ENCODE measurements at places on chromosomes 2 and 18. TPM values are rescaled to one million over a fixed set of nuclear protein-coding genes. Genes with fewer than 3 reads are reported as not detected.

DNA sequence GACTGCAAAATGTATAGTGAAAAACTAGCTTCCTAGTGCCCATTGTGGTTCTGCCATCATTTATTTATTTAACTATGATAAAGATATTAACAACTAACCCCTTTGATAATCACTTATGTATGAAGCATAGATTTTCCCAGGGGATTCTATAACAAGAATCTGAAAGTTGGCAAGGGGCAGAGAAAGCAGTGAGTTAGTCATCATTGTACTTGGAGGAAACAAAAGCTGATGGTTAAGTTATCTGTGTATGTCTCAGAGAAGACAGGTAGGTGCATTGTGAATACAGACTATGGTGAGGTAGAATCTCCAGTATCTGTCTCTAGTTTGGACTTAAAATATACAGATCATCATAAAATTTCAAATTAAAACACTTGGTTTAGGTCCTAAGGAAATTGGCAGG lies 2159.1 kb upstream of the CELF4 start:
- peak; percentile 18 for DNase-seq

GRCh38 chr18:21571772-21572171 lies 28.7 kb downstream of the ESCO1 start:
- no peak for DNase-seq

DNA sequence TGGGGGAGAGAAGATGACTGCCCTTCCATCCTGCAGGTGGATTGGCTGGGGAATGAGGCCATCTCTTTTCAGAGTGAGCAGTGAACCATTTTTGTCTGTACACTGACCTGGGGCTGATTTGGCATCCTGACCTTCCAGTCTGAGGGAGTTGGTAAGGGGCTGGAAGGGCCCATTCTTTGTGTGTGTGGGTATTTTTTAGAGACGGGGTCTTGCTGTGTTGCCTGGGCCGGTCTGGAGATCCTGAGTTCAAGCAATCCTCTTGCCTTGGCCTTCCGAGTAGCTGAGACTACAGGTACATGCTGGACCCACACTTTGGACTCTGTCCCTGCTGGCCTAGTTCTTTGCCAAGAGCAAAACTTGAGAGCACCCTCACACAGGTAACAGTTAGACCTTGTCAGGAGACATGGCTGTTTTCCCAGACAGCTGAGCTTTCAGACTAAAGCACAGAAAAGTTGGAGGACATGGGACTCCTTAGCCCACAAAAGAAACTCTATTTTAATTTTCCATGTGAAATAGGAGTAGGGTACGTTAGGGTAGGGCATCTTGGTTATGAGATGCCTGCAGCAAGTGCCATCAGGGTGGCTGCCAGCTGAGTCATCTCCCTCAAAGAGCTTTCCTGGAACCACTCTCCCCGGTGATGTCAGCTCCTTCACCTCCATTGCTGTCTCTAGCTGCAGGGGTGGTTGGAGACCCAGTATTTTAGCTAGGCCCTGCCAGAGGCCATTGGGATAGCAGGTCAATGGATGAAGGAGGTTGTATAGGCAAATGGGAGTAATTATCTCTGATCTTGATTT lies 60.7 kb downstream of the DGKD start:
- DNase-seq, result peak; percentile 93

DNA sequence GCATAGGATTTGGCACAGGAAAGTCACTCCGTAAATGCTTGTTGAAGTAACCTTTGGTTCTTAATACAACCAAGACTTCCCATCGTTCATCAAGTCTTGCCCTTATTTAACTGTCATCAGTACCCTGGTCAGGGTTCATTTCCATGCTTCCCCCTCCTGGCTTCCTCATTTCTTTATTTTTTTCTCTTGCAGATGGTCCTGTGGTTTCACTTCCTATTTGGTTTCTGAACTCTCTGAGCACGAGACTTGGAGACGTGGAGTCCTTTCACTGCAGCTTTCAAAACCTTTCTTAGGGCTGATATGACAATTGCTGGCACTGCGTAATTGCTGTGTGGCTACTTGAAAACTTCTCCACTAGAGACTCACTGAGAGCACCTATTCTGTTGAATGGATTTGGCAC lies 59.9 kb upstream of the PID1 start:
- no peak for DNase-seq

GRCh38 chr2:11876436-11876835 lies 130.0 kb downstream of the LPIN1 start:
- no peak for DNase-seq

GRCh38 chr2:120436885-120437603 lies 91.1 kb downstream of the INHBB start:
- DNase-seq, result peak; percentile 62

GRCh38 chr2:149991576-149991975 lies 404.0 kb upstream of the MMADHC start:
- DNase-seq, result peak; percentile 8

DNA sequence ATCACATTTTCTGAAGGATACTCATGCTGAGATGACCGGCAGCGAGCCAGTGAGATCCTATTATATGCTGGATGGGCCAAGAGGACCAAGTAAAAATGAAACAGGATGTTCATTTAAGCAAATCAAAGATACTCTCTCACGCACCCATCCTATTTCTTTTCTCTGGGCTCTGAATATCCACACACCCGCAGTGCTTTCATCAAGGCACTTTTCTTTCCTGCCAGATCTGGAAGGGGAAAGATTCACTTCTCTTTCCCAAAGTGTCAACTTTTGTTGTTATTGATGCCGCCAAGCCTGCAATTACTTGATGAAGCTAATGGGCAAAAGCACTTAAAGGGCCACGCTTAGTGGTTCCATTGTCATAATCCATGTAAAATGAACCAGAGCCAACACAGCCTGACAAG lies 191.9 kb upstream of the CHAC2 start:
- no peak for DNase-seq

DNA sequence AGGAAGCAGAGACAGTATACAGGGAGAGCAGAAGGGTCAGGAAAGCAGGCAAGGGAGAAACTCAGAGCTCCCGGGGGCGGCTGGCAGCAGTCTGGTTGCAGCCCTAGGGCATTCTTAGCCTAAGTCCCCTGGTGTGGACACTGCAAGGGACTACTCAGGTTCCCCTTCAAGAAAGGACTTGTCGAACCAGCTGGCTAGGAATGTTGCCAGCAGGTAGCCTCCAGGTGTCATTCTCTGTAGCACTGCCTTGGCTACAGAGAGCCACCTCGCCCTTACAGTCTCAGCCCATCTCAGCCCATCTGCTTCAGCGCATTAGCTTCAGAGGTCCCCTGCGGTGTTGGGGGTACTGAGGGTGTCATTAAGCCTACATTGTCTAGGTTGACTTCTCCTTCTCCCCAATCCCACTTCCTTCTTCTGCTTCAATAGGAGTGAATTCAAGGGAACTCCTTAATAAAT lies 11.3 kb upstream of the TMSB10 start:
- DNase-seq, result peak; percentile 71

DNA sequence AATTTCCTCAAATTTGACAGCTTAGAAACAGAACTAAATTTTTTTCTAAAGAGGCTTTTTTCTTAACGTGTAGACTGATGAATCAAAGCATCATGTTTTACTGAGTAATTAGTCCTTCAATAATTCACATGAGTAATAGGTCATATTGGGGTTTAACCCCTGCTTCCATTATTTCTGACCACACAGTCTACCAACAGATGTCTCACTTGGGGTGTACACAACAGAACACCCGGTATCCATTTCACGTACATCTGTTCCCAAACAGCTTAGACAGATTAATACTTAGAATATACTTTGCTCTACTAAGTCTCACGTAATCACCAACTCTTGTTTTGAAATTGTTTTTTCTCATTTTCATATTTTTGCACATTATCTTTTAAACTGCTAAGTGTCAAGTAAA lies 14.8 kb downstream of the CERKL start:
- no peak for DNase-seq

DNA sequence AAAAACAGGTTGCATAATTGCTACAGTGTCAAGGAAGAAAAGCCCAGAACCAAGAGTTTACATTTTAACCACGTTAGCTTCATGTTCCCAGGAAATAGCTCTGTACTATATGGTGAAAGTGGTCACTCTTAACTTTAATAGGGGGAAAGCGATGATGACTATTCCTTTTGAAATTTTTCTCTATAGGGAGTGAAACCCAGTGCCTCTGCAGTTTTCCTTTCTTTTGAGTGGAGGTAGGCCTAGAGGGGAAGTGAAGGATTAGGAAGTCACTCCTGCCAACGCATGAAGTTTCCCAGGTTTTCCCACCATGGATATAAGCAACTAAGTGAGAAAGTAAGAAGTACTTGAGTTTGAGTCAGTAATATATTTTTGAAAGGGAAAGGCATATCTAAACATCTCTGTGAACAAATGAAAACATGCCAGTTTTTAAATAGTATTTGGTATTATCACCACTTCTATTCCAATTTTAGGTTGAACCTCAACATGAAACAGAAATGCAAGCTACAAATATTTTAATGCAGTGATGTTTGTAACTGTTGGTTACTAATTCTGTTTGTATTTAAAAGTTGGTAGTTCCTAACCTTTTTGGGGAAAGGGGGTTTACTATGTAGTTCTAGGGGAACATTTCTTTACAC lies 91.9 kb downstream of the VRK2 start:
- DNase-seq, result no peak

GRCh38 chr18:28669165-28669564 lies 492.2 kb upstream of the CDH2 start:
- no peak for DNase-seq

DNA sequence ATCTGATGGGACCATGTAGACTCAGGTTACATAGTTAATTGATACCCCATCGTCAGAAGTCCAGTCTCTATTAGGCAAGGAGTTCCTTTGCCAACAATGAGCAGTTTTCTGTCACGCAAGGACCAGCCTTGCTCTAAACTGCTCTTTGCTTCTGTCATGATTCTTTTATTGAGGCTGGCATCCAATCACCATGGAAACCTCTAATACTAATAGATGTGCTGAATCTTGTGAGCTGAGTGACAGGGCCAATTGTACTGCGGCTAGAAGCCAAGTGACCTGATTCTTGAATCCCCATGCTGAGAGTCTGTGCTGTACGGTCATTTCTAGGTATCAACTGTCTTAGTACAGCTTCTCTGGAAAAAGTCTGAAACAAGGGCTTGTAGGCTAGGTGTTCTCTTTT lies 395.6 kb downstream of the RND3 start:
- DNase-seq, result no peak

- peak; percentile 12 for DNase-seq
These were observed 1333.1 kb downstream of the LRP1B start for GRCh38 chr2:140797718-140798117.

GRCh38 chr18:79850731-79851130 lies 53.0 kb downstream of the KCNG2 start:
- no peak for DNase-seq

GRCh38 chr2:219576505-219577388 lies 4.6 kb downstream of the INHA start:
- DNase-seq, result no peak

- DNase-seq, result no peak
These were observed 46.1 kb downstream of the SPATS2L start for GRCh38 chr2:200352636-200353035.

DNA sequence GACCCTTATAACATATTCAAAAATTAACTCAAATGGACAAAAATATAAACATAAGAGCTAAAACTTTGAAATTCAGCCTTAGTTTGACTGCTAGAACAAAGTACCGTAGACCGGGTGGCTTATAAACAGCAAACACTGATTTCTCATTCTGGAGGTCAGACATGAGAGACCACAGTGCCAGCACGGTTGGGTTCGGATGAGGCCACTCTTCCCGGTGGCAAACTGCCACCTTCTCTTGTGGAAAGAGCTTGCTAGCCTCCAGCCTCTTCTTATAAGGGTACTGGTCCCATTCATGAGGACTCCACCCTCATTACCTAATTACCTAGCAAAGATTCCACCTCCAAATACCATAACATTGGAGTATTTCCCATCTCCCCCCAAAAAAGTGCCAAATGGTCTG lies 91.3 kb downstream of the FAM210A start:
- DNase-seq, result no peak

- no peak for DNase-seq
These were observed 290.8 kb downstream of the SLC4A3 start for GRCh38 chr2:219918254-219918653.

LYPD6B gene
- total RNA-seq, result 0.37 TPM

KRTCAP3 gene
- 6.9 TPM for total RNA-seq

AAK1 gene
- total RNA-seq, result 75.8 TPM

HDAC4 gene
- total RNA-seq, result 21.8 TPM

MDH1B gene
- total RNA-seq, result 0.77 TPM

DOK6 gene
- not detected for total RNA-seq

TBR1 gene
- 0.26 TPM for total RNA-seq

PSD4 gene
- total RNA-seq, result 13.2 TPM

UCN gene
- total RNA-seq, result 9.5 TPM

KATNAL2 gene
- 2.1 TPM for total RNA-seq

IL36B gene
- total RNA-seq, result not detected

FEV gene
- total RNA-seq, result not detected

MAPK4 gene
- not detected for total RNA-seq

TLX2 gene
- total RNA-seq, result not detected

Measured in MCF 10A (cell line).